ENCODE measurements at places on chromosomes 12 and 14. TPM values are rescaled to one million over a fixed set of nuclear protein-coding genes. Genes with fewer than 3 reads are reported as not detected.

The TSHR gene
- total RNA-seq: not detected

The NKX2-1 gene
- not detected for total RNA-seq

The GPR84 gene
- total RNA-seq: 0.18 TPM

The TBC1D30 gene
- total RNA-seq: 2.0 TPM

The PLBD1 gene
- 2.9 TPM for total RNA-seq

DNA sequence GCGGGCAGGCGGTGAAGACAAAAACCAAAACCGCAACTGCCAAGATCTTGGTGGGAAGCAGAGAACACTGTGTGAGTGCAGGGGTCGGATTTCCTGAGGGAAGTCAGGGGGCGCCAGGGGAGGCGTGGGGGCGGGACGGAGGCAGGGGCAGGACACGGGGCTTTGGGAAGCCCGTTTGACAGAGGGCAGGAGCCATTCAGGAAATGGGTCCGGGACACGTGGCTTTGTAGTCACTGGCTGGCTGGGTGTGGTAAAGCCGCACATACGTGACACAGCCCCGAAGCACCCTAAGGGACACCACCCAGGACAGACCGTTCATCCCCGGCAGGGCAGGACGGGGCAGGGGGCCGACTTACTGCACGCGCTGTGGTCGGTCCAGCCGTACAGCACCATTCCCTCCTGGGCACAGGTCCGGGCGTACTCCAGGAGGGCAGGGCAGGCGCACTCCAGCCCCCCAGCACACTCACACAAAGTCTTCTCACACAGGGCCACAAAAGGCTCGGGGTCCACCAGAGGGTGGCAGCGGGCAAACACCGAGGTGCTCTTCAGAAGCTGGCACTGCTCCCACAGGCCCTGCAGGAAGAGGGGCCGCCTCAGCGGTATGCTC lies 49.4 kb downstream of the VWF start:
- no peak overlapping the region for H3K27ac ChIP-seq
- no peak for DNase-seq
- H3K4me1 ChIP-seq: no peaks in the 10 kb centered on the region
- H3K27me3 ChIP-seq: no peaks in the 10 kb centered on the region
- no peak overlapping the region for H3K4me3 ChIP-seq

GRCh38 chr14:67426983-67427606 lies 15.1 kb upstream of the PLEK2 start:
- no peaks in the 10 kb centered on the region for H3K4me1 ChIP-seq
- H3K27me3 ChIP-seq: no peaks in the 10 kb centered on the region
- H3K36me3 ChIP-seq: no peaks in the 10 kb centered on the region

DNA sequence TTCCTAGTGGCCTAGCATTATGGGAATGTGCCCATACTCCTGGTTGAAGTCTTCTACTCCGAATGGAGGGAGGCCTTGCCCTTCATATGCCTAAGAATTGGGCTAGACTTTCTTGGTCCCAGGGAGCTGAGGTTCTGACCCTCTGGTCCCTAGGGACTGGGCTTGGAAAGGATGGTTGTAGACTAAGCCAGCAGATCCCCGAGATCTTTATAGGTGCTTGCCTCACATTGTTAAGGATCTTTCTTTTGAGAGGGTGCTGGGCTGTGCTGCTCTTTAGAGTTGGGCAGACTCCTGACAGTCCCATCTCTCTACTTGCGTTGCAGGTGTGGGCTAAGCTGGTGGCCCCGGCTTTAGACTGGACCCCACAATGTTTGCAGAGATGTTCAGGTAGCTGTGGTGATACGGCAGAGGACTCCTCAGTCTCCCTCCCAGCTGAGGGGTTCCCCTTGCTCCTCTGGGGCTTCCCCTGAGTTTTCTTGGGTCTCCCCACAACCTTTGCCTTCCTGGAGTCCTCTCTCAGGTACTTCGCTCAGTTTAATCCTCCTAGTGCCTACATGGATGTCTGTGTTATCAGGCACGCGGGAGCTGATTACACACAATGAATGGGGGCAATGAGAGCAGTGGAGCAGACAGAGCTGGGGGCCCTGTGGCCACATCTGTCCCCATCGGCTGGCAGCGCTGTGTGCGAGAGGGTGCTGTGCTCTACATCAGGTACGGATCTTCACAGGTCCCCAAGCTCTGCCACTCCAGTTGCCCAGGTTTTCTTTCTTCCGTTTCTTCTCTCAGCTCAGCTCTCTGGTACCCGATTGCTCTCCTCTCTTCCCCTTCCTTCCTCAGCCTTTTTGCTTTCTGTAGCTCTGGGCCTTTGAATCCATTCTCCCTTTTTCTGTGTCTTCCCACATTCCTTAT lies 1.3 kb downstream of the MBD6 start:
- no peaks in the 10 kb centered on the region for H3K27me3 ChIP-seq
- H3K27ac ChIP-seq: peak overlapping the region; percentile 98
- peaks cover 14% of the 10 kb centered on the region for H3K4me1 ChIP-seq
- DNase-seq: no peak
- H3K4me3 ChIP-seq: peak overlapping the region; percentile 72

DNA sequence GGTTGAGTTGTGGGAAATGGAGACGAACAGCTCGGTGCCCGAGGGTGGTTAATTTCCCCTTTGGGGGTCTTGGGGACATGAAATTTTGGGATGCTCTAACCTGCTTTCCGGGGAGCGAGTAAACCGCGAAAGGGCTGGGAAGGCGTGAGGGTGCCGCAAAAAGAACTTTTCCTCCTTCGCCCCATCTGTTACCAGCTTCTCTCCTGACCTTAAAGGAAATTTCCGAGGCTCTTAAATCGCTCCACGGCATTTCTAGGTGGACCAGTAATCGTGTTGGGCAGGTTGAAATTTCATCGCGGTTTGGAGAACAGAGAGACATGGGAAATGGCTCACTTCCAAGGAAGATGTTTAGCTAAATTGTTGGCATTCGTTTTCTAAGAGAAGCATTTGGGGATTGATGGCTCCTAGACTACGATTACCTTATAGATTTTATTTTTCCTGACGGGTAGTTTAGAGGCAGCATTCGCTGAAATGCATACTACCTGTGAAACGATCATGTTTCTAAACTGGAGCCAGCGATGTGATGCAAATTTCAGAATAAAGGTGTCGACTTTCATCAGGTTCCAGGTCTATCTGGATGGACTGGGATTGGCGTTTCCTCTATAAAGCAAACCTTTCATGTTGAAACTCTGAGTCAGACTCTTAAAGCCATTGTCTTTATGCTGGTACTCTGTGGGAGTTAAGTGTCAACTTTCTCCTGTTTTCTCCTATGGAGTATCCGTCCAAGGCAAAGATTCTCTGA lies 414.5 kb downstream of the PCNX1 start:
- peak overlapping the region; percentile 98 for H3K27ac ChIP-seq
- H3K36me3 ChIP-seq: no peaks in the 10 kb centered on the region
- H3K27me3 ChIP-seq: no peaks in the 10 kb centered on the region
- peak overlapping the region; percentile 84 for H3K4me3 ChIP-seq
- no peaks in the 10 kb centered on the region for H3K4me1 ChIP-seq

GRCh38 chr14:91416744-91417119 lies 888 bp downstream of the CCDC88C start:
- H3K27me3 ChIP-seq: no peaks in the 10 kb centered on the region
- peaks cover 5% of the 10 kb centered on the region for H3K4me1 ChIP-seq
- H3K36me3 ChIP-seq: no peaks in the 10 kb centered on the region
- no peak for DNase-seq
- no peak overlapping the region for H3K27ac ChIP-seq

DNA sequence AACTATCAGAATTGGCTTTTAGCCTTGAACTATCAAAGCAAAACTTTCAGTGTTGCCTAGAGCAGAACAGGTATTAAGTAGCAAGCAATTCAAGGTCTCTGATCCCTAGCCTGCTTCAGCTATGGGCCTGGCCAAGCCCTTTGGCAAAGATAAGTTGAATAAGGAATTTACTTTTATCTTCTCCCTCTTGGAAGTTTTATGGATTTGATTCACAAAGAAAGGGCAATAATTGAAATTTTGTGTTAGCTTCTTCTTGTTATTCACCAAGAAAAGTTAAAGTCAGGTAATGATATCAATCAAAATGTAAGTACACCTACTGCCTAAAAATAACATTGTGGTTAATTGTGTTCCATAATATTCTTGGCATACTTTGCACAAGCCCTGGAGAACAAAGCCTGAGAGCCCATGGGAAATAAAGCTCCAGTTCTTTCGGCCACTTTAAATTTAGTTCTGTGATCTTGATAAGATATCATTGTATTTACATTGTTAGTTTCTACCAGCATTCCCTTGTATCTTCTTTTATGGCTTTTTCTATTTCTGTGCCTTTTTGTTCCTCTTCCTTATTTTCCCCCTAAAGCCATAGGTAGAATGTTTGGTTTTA lies 158.0 kb downstream of the RAD51B start:
- peaks cover 4% of the 10 kb centered on the region for H3K4me1 ChIP-seq
- no peaks in the 10 kb centered on the region for H3K36me3 ChIP-seq
- H3K27ac ChIP-seq: peak overlapping the region; percentile 49

DNA sequence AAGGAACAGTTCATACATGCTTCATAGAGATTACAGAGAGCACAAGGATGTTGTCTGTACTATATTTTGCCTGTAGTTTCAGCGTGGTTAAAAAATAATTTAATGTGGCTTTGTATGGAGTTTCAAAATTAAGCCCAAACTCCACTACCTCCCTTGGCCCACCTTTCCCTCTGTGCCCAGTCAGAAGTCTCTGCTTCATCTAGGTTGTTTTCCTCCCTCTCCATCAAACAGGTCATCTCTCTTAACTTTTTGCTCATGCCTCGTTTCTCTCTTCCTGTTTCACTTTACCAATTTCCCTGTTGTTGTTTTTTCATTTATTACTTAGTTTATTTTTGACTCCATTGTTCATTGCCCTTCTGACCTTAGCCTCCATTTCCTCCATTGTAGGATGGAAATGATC lies 94.9 kb upstream of the NEDD1 start:
- no peak for DNase-seq
- H3K4me3 ChIP-seq: no peak overlapping the region
- no peaks in the 10 kb centered on the region for H3K4me1 ChIP-seq
- no peaks in the 10 kb centered on the region for H3K27me3 ChIP-seq
- H3K36me3 ChIP-seq: no peaks in the 10 kb centered on the region

GRCh38 chr12:115273456-115273855 lies 589.5 kb upstream of the TBX3 start:
- no peaks in the 10 kb centered on the region for H3K27me3 ChIP-seq
- DNase-seq: no peak
- H3K36me3 ChIP-seq: no peaks in the 10 kb centered on the region
- H3K27ac ChIP-seq: no peak overlapping the region
- no peaks in the 10 kb centered on the region for H3K4me1 ChIP-seq
- no peak overlapping the region for H3K4me3 ChIP-seq

- peaks cover 38% of the 10 kb centered on the region for H3K4me1 ChIP-seq
- DNase-seq: no peak
- no peak overlapping the region for H3K4me3 ChIP-seq
- peak overlapping the region; percentile 82 for H3K27ac ChIP-seq
Observed at GRCh38 chr14:23697680-23698079, 61.5 kb downstream of the DHRS2 start.

Measured in ovary (tissue), 10 donors.